ENCODE measurements at places on chromosomes 6 and 20. TPM values are rescaled to one million over a fixed set of nuclear protein-coding genes. Genes with fewer than 3 reads are reported as not detected.

SRMS gene
- not detected for polyA plus RNA-seq

PERP gene
- 17.1 TPM for polyA plus RNA-seq

GRCh38 chr6:111485342-111485741 lies 2.3 kb upstream of the REV3L start:
- no peak for DNase-seq

GRCh38 chr20:3745686-3746173 lies 13.2 kb downstream of the HSPA12B start:
- DNase-seq = no peak
